Activated T-cell treated with anti-CD3 and anti-CD28 coated beads, Interleukin-2, amount 50 U/mL, for 48 hours (primary cell): ENCODE measurements at places on chromosomes 16 and 17.
A peak's percentile ranks its signal among the peaks of the same experiment; 100 is the strongest.

GRCh38 chr17:41118721-41119120 is 548 bp upstream of the KRTAP4-11 start:
- no peak for DNase-seq

- DNase-seq = no peak
Observed at GRCh38 chr17:14149751-14150150, 80.4 kb downstream of the COX10 start.

DNA sequence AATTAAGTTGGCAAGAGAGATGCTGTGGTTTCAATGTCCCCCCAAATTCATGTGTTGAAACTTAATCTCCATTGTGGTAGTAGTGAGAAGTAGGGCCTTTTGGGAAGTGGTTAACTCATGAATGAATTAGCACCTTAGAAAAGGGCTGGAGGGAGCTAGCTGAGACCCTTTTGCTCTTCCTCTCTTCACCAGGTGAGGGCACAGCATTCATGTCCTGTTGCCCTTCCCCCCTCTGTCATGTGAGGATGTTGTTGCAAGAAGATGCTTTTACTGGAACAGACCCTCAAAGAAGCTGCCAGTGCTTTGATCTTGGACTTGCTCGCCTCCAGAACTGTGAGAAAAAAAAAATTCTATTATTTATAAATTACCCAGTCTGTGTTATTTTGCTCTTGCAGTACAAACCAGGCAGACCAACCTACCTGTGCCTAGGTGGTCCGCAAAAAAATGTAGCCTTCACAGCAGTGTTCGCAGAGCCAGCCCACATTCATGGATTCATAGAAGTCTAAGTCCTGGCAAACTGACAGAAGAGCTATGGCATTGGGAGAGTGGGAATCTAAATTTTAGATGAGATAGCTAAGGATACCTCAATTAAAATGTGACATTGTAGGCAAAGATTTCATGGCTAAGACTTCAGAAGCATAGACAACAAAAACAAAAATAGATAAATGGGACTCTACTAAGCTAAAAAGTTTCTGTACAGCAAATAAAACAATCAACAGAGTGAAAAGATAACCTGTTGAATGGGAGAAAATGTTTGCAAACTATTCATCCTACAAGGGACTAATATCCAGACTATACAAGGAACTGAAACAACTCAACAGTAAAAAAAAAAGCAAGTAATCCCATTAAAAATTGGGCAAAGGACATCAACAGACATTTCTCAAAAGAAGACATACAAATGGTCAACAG is 32.0 kb upstream of the ABCA5 start:
- DNase-seq = no peak

DNA sequence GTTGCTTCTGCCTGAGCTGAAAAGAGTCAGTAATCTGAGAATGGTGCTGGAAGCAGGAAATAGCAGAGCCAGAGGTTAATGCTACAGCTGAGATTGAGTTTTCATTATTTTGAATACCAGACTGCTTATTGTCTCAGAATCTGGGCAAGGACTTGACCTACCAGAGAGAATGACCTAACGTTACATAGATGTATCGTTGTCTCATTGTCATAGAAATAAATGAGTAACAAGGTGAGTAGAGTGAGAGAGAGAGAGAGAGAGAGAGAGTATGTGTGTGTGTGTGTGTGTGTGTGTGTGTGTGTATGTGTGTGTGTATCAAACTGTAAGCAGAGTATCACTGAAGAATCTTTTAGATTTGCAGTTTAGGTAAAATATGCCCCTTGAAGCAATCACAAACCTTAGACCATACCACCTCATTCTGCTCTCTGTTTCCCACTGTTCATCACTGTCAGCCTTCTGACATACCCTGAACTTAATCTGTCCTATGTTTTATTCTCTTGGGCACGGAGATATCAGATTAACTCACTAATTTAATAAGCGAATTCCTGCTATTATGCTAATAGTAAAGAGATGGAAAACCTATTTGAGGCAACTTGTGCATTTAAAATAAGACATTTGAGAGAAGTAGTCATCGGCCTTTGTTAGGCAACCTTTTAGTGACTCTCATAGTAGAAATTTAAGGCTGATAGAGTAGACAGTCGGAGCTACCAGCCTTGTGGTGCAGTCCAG is 87.8 kb downstream of the CYB561 start:
- DNase-seq = no peak

GRCh38 chr16:17058471-17058870 is 412.3 kb downstream of the XYLT1 start:
- DNase-seq = no peak

DNA sequence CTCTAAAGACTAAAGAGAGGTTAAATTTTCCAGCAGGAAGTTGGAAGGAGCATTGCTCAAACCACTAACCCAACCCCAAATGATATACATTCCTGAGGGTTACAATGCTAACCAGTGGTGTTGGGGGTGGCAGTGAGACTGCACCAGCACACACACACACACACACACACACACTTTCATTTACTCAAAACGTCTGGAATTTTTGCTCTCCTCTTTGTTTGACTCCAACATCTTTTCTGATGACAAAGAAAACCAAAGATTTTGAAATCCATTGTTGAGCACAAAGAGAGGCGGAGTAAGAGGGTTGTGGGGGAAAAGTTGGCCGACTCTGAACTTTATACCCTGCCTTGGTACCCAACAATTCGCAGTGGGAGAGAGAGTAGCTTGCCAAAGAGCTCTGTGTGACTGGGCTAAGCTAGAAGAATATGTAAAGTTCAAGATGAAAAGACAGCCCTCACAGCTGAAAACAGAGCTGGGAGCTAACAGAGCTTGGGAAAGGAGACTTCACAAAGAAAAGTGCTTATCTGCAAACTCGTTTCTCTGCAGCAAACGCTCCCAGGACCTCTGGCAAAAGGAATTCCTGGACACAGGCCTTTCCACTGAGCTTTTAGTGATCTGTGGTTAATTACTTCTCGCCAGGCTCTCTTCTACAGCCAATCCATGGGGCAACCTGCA is 426.0 kb upstream of the CDH11 start:
- no peak for DNase-seq

- peak; percentile 50 for DNase-seq
Observed at GRCh38 chr16:29743827-29744531, 1.8 kb downstream of the C16orf54 start.

- DNase-seq = no peak
Observed at GRCh38 chr16:29710227-29711219, 31.5 kb downstream of the QPRT start.

DNA sequence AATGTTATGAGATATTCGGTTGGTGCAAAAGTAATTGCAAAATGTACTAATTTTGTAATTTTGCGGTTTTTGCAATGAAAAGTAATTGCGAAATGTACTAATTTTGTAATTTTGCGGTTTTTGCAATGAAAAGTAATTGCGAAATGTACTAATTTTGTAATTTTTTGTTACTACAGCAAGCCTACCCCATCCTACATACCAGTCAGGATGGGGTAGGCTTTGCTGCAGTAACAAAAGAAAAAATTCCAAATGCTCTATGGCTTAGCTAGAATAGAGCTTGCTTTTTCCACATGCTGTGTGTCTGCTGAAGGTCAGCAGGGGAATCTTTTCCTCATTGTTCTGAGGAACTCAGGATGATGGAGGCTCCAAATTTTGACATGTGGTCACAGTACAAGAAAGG is 83.3 kb upstream of the GPRC5B start:
- DNase-seq = no peak

DNA sequence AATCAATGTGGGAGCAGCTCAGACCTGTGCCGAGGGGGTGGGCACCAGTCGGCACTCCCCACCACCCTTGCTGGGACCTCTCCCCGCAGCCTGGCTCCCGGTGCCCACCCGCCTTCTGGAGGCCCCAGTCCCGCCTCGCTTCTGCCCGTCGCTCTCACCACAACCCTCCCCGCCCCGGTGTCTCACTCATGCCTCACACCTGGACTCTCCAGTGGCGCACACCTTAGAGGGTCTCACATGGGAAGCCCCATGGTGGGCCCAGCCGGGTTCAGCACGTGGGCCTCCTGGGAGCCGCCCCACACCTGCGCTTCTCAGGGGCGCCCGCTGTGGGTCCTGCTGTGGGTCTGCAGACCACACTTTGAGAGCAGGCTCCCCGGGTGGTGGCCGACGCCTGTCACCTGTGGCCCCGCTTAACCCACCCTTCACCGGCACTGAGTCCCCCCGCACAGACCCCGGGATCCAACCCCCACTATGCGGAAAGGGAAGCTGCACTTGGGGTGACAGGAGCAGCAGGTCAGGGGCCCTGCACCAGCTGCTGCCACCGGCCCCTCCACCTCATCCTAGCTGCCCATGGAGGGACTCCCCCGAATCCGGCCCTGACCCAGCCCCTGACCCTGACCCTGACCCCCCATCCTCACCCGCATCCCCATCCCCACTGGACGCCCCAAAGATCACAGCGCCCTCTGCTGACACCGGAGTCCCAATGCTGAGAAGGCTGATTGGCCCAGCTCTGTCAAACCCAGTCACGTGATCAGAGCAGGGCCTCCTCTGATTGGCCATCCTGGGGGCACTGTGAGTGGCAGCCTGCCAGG is 27.4 kb upstream of the SLC38A10 start:
- peak; percentile 73 for DNase-seq

- DNase-seq = no peak
Observed at GRCh38 chr16:4647644-4647980, 23.0 kb downstream of the MGRN1 start.

- DNase-seq = no peak
Observed at GRCh38 chr16:23833504-23833903, 2.3 kb upstream of the PRKCB start.

- DNase-seq = no peak
Observed at GRCh38 chr17:80889231-80890195, 102.1 kb upstream of the CHMP6 start.

DNA sequence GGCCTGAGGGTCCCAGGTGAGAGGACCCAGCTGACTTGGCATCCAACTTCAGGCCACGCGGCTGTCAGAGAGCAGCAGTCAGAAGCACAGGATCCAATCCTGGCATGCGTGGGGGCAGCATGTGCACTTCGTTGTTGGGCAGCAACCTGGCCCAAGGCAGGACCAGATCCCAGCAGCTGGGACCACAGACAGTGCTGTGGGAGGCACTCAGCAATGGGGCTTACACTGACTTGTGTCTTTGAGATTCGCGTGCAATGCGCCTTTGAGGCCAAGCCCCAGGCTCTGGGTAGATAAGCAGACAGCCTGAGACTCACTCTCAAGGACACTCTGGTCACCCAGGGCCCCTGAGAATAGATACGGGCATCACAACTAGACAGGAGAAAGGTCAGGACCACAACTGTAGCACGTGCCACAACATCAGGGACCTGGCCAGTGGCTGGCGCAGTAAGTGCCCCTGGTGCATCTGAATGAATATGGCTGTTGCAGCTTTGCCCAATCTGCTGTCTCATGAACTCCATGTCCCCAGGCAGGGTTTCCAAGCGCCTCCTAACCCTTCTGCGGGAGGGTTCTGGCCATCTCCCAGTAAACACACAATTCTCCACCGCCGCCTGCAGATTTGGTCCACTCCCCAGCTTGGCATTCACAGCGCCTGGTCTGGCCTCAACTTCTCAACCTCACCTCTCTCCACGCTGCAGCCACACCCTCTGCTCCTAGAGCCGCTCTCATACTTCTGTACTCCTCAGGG is 3.2 kb downstream of the PAM16 start:
- no peak for DNase-seq

DNA sequence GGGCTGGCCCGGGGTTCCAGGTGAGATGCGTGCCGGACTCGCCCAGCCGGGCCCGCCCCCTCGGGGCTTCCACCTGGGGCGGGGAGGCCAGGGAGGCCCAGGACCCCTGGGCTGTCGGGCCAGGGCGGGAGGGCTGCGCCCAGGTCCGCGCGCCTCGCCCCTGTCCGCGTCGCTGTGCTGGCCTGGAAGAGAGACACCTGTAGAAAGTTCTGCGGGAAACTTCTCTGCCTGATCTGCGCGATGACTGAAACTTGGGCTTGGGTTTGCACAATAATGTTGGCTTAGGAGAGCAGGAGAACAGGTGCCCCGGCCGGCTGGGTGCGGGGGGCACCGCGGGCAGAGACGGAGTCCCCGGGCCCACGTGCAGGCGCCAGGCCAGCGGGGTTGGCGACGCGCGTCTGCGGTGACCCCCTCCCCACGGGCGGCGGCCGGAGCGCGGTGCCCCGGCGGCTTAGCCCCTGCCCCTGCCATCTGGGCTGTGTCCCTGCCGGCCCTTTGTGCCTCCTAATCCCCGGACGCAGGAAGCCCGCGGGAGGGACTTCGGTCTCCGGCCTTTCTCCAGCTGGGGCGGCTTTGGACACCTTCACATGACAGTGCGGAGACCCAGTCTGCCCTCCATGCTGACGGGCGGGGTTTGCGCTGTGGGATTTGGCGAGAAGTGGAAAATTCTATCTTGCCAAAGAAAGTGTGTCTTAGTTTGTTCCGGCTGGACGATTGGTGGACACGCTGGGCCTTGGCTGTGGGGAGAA is 483 bp downstream of the LLGL2 start:
- DNase-seq = no peak

DNA sequence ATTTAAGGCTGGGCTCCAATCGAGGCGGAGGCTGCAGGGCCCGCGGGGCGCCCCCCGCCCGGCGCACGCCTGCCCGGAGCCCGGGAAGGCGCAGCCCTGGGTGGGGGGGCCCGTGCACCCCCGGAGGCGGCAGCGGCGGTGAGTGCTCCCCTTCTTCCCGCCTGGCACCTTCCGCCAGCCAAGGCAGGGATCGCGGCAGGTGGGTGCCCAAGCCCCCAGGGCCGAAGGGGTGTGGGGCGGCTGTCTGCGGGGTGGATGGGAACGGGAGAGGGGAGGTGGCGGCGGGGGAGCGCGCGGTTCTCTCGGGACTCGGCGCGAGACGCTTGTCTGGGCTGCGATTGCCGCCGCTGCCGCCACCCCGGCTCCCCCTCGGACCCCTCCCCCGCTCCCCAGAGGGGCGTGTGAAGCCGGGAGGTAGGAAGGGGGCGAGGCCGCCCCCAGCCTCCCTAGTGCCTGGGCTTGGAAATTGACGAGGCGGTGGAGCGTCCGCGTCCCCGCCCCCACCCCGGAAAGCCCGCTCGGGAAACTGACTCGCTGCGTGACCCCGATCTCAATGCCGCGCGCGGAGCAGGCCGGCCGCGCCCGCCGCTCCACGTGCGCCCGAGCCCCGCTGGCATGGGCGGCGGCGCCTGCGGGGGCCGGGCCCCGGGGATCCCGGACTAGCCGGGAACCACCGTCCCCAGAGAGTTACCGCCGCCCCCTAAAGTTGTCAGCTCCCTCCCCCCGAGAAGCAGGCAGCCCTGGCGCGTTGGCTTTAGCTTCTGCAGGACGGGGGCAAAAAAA is 231.5 kb downstream of the MRTFB start:
- peak; percentile 43 for DNase-seq

DNA sequence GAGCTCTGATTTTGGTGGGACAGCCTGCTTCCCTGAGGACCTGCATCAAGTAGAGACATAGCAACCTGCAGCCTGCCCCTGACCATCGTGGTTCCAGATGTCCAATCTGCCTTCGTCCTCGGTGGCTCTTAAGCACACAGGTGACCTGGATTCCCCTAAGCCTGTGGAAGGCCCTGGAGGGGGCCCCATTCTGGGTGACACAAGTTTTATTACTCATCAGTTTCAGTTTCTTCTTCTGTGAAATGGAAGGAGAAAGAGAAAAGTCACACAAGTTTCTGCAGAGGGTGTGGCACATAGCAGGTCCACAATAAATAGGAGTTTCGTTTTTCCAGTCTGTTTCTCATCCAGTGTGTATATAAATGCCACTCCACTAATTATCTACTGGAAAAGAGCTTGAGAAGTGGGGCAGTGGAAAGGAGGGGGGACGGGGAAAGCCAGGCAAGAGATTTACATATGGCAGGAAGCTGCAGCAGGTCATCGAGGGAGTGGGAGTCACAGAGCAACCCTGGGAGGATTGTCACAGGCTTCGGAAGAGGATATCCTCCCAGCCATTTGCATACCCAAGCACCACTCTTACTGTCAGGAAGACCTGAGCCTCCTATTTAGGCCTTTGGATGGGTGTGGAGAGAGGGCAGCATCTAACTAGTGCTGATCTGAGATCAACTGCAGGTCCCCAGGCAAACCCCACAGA is 10.0 kb upstream of the NOS2 start:
- peak; percentile 58 for DNase-seq
